Epithelial cell of proximal tubule (primary cell): ENCODE measurements at places on chromosomes 11 and 22. TPM values are rescaled to one million over a fixed set of nuclear protein-coding genes. Genes with fewer than 3 reads are reported as not detected.
A peak's percentile ranks its signal among the peaks of the same experiment; 100 is the strongest.

The NNMT gene
- total RNA-seq, result 875 and 1,529 TPM in 2 replicates

DNA sequence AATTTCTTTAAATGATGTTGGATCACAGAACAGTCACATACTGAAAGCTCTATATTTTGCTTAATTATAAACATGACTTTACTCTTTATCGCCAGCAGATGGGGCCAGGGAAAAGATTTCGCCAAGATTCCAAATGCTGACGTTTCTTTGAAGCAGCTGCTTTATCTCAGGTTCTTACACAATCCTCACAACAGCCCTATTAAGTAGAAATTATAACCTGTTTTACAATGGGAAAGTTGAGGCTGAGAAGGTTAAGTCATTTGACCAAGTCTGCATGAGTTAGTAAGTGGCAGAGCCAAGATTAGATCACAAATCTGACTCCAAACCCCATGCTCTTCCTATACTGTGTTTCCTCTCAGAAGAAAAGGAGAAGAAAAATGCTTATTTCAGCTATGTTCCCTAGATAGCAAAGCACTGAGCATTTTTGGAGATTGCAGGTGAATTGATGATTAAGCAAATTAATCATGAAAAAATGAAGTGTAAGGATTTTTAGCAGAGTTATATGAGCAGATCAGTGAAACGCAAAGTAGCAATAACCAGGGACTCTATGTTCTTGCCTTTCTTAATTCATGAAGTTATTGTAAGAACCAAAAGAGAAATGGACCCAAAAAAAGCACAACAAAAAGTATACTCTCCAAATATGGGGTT, 79.0 kb downstream of the AASDHPPT start:
- DNase-seq, result no peak

- DNase-seq, result no peak
These were observed 2.3 kb downstream of the GAB2 start for GRCh38 chr11:78415338-78415737.

GRCh38 chr22:50418624-50419023, 56.2 kb downstream of the SBF1 start:
- DNase-seq, result no peak

DNA sequence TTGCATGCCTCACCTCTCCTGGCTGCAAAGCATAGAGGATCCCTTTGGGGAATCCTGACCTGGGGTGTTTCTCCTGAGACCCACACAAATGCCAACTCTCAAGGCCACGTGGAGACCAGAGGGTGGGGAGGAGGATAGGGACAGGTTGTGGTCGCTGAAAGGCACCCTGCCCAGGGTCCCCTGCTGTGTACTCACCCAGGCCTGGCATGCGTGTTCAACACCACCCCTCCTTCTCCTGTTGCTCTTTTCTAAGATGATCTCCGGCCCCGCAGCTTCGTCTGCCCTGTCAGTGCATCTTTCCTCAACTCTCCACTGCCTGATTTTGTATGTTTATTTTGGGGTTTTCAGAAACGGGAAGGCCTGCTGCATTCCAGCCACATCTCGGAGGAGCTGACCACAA, 44.6 kb upstream of the PARVG start:
- DNase-seq, result no peak

- no peak for DNase-seq
These were observed 221.4 kb downstream of the TENM4 start for GRCh38 chr11:79219186-79220045.

GRCh38 chr11:103850419-103851165, 185.8 kb upstream of the DDI1 start:
- DNase-seq, result peak; percentile 10

DNA sequence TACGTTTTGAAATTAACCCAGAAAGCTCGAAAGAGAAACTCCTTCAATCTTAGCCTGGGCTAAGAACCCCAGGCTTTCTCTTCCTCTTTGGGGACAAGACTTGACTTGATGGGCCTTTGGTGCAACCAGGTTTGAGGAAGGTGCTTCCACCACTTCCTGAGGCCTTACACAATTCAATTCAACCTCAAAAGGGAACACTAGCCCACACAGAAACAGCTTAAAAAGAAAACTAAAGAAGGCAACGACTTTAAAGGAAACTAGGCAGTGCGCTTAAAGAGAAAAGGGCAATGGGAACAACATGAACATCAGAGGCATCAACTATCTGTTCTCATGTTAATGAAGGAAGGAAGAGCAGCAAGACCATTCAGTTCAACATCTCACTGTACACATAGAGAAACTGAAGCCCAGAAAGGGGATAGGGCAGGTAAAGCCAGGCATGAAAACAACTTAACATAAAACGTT, 24.8 kb downstream of the PAK1 start:
- DNase-seq, result no peak

- DNase-seq, result no peak
These were observed 5.9 kb downstream of the RANGAP1 start for GRCh38 chr22:41280065-41280464.

DNA sequence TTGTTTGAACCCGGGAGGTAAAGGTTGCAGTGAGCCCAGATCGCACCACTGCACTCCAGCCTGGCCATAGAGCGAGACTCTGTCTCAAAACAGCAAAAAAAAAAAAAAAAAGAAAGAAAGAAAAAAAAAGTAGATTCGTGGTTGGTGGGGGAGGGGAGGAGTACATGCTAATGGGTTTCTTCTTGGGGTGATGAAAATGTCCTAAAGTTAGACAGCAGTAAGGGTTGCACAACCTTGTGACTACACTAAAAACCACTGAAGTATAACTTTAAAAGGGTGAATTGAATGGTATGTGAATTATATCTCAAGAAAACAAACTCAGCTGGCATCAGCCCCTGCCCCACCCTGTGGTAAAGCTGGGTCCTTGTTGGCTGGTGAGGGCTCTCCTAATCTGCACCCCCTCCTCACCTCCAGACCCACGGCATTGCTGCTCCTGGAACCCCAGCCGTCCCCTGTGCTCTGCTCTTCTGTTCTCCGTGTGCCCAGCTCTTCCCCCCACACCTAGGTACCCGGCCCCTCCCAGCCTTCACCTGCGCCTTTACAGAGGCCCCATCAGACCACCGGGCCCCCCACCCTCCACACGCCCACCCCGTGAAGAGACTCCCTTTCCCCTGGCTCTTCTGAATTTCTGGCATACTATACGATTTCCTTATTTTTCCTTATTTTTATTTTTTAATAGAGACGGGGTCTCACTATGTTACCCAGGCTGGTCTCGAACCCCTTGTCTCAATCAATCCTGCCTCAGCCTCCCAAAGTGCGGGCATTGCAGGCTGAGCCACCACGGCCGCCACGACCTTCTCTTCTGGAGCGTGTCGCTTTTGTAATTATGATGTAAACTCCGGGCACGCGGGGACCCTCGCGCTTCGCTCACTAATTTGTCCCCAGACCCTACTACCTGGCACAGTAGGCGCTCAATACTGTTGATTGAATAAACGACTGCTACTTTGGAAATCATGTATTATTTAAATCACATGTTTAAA, 924 bp upstream of the FADD start:
- DNase-seq, result no peak
